Fibroblast of skin of scalp (primary cell): ENCODE measurements at places on chromosomes 3 and 15.
A peak's percentile ranks its signal among the peaks of the same experiment; 100 is the strongest.

DNA sequence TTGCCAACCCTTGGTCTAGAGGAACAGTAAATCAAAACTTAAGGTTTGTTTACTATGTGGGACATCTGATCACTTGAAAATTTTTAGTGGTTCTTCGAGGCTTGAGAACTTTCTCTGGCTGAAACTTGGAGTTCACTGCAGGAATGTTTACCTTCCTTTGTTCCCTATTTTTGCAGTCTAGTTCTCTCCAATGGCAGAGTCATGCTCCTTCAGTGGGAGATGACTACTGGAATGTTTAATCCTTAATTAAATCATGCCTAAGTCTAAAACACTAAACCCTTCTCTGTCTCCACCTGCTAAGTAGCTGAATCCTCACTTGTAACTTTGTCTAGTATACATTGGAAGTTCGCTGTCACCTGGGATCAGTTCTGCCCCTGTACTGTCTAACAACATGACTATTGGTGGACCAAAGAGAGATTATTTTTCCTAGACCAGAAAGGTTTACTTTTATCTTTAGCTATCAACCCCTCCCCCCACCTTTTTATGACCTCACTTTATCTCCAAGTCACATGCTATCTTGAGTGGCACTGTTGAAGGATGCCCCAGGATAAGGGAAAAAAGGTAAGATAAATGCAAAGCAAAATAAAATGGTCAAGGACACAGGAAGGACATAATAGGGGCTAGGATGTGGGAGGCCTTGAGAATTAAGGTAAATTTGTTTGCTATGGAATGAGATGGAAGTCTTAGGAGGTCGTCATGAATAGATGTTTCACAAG is 1.2 kb upstream of the ZNF609 start:
- no peak for DNase-seq

DNA sequence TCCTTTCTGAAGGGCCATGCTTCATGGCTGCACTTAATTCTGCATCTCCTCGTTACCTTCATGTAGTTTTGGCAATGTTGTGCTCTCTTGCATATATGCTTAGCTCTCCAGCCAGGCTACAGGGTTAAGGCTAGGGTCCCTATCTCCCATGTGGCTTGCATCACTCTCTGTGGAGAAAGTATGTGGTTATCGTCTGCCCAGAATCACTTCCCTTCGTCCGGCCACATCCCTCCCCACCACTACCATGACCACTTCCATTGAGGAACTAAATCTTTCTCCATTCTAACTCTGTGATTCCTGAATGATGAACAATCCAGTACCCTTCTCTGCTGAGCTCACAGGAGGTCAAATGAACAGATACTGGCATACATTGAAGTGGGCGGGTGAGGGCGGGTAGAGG is 34.0 kb downstream of the WWTR1 start:
- no peak for DNase-seq

GRCh38 chr3:174441588-174442301 is 417.4 kb upstream of the NAALADL2 start:
- DNase-seq: peak; percentile 41

- DNase-seq: no peak
These were observed 516.8 kb upstream of the PROK2 start for GRCh38 chr3:72301779-72302178.

GRCh38 chr3:50133283-50133615 is 21.9 kb upstream of the SEMA3F start:
- DNase-seq: no peak

DNA sequence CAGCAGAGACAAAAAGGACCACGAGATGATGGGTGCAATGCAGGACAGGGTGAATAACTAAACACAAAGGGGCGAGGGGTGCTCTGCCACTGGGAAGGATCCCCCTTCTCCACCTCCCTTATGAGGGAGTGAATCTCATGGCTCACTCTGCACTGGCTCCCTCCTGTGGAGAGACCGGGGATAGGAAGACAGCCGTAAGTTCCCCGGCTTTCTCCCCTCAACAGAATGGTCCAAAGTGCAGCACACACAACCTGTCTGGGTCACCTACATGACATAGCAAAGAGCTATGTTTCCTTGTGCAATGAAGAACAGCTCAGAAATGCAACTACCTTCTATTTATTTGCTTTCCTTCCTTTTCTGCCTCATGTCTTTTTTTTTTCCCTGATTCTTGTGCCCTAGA is 7.8 kb upstream of the ACSBG1 start:
- no peak for DNase-seq

- DNase-seq: peak; percentile 59
These were observed 20.1 kb downstream of the OSBPL10 start for GRCh38 chr3:31960793-31961431.

DNA sequence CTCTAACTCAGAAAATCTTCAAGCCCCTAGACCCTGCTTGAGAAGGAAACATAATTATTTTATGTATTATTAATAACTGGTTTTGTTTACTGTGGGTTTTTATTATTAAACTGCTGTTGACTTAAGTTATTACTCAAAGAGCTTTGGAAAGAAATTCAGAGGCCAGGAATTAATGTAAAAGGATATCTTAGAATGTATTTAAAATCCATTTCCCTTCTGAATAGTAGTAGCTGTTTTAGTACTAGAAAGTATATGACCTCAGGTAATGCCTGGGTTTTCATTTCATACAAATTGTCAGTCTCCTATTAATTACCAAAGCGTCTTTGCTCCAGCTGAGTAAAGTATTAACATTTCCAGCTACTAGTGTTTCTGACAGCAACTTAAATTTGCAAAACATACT is 223.1 kb downstream of the ITPR1 start:
- no peak for DNase-seq

- peak; percentile 26 for DNase-seq
These were observed 602.6 kb downstream of the PYDC2 start for GRCh38 chr3:192063570-192063969.

- DNase-seq: no peak
These were observed 151.7 kb downstream of the C3orf38 start for GRCh38 chr3:88301273-88301995.

- DNase-seq: peak; percentile 65
These were observed 57.7 kb downstream of the SEMA5B start for GRCh38 chr3:122969585-122970469.

GRCh38 chr3:161713731-161714130 is 217.1 kb downstream of the OTOL1 start:
- no peak for DNase-seq

DNA sequence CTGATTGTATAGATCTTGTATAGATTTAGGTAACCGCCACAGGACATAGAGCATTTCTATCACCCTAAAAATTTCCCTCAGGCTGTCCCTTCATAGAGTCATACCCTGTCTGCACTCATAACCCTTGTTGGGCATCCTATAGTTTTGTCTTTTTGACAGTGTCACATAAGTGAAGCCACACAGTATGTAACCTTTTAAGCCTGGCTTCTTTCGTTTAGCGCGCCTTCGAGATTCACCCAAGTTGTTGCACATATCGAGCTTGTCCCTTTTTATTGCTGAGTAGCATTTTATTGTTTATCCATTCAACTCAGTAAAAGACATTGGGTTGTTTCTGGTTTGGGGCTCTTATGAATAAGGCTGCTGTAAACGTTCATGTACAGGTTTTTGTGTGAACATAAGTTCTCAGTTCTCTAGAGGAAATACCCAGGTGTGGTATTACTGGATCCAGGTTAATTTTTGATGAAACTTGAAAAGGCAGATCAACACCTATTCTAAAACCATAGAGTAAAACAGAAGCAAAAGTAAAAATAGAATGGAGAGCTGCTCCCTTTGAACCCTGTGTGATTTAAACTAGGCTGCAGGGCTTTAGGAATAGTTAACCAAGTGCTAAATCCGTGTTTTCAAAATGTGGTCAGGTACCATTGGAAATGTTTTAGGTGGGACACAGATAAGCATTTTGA is 49.5 kb downstream of the CD86 start:
- DNase-seq: no peak

- DNase-seq: no peak
These were observed 86.4 kb downstream of the TBL1XR1 start for GRCh38 chr3:177110895-177111294.

GRCh38 chr3:180359953-180360279 is 242.0 kb upstream of the TTC14 start:
- no peak for DNase-seq

- DNase-seq: no peak
These were observed 137.3 kb downstream of the CACNA2D3 start for GRCh38 chr3:54259636-54260035.

DNA sequence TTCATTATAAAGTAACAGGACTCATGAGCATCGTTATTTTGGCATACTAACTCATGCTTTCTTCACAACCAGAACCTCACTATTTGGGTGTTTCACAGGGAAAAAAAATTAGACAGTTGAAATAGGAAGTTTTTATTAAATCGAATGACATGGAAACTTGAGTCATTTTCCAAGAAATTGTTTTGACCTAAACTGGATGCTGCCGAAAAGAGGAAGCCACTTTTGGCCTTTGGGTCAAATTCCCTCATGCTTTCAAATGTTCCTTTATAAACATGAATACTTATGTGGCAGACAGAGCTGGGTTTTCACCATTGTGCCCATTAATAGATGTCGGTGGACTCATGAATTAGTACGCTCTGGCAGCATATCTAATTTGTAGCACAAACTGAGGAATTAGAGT is 224.9 kb downstream of the MCTP2 start:
- DNase-seq: no peak

- no peak for DNase-seq
These were observed 104.7 kb upstream of the TBC1D5 start for GRCh38 chr3:17847156-17847555.

DNA sequence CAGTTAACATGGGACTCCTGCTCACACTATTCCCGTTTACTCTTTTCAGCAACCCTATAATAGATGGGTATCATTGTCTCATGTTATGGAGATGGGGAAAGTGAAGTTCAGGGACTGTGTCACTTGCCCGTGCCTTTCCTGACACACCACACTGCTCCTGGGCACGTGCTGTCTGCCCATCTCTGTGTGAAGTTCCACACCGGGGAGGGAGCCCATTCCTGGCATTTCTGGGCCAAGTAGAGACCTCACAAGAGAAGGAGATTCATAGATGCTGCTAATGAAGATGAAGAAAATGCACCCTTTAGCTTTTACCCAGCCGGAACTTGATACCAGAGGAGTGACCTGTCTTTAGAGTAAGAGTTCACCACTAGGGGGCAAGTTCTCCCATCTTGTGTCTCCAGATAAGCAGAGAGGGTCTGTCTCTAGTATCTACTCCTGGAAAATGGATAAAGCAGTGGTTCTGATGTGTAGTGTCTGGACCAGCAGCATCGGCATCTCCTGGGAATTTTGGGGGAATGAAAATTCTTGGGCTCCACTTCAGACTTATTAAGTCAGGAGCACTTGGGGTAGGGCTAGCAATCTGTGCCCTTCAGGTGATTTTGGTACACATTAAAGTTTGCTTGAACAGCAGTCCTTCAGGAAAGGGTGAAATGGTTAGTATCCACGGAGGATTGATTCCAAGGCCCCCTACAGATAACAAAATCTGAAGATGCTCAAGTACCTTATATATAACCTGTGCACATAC is 2.0 kb upstream of the TOPBP1 start:
- peak; percentile 56 for DNase-seq

DNA sequence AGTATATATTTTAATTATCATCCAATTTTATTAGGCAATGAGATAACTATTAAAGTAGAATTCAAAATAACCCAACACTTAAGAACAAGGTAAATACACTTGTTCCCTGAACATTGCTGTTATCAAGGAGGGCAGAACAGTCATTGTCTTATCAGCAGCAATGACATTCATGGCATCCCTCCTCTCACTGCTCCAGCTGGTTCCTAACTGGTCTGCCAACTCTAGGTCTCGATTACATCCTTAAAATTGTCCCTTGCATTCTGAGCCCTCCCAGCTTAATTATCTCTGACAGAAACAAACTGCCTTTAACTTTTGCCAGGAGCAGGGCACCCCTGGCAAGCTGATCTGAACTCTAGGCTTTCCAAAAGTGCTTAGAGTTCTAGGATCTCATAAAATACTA is 14.0 kb upstream of the DYNC1LI1 start:
- DNase-seq: no peak

GRCh38 chr3:24067483-24067882 is 122.4 kb downstream of the NR1D2 start:
- DNase-seq: no peak

GRCh38 chr15:78654272-78654671 is 13.3 kb upstream of the CHRNB4 start:
- DNase-seq: no peak

GRCh38 chr15:89429986-89430385 is 66.4 kb downstream of the RHCG start:
- no peak for DNase-seq

- no peak for DNase-seq
These were observed 360.0 kb upstream of the PROK2 start for GRCh38 chr3:72144773-72145505.

GRCh38 chr3:42123012-42123581 is 31.9 kb downstream of the TRAK1 start:
- DNase-seq: peak; percentile 52

GRCh38 chr3:127363891-127364290 is 76.0 kb upstream of the PRR20G start:
- no peak for DNase-seq

GRCh38 chr3:19931180-19931692 is 2.8 kb downstream of the EFHB start:
- no peak for DNase-seq

- DNase-seq: no peak
These were observed 37.0 kb downstream of the CLDN18 start for GRCh38 chr3:138046955-138047354.

DNA sequence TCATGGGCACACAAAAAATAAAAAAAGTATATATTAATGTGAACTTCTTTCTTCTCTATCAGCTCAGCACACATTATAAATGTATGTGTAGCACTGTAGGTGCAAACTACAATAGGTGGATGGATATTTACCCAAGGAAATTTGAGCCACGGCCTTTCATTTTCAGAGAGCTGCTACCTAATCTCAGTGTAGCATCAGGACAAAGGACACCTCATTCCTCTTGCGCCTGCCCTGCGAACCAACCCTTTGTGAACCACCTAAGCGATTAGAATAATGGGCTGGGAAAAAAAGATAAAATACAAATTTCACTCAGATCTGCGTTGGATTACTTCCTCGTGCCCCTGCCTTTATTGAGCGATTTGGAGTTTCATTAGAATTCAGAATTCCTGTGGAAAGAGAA is 263.2 kb downstream of the NR2F2 start:
- DNase-seq: no peak

GRCh38 chr15:52689562-52689961 is 10.4 kb upstream of the ATOSA start:
- DNase-seq: no peak

- no peak for DNase-seq
These were observed 22.1 kb downstream of the TMED3 start for GRCh38 chr15:79332824-79333510.

GRCh38 chr3:14299767-14300166 is 102.6 kb upstream of the SLC6A6 start:
- DNase-seq: no peak

DNA sequence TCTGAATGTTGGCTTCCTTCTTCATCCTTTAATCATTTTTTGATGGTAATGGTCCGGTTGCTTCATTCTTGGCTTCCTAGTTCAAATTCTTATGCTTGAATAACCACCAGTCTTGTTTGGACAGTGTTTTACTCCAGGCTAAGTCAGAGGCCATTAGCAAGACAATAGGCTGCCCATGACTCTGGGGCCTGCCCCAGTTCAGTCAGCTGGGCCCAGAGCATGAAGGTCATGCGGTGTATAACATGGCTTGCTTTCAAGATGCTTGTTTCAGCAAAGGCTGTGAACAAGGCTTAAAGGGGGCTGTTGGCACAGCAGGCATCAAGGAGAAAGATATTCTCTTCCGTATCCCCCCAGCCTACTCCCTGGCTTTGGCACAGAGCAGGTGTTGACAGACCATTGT is 13.7 kb downstream of the TM4SF18 start:
- no peak for DNase-seq

GRCh38 chr3:101896083-101896757 is 46.9 kb downstream of the NFKBIZ start:
- DNase-seq: peak; percentile 13

- no peak for DNase-seq
These were observed 25.0 kb downstream of the KCNMB2 start for GRCh38 chr3:178561239-178561638.
